NCI-H774 (cell line): ENCODE measurements at places on chromosomes 4 and X.

DNA sequence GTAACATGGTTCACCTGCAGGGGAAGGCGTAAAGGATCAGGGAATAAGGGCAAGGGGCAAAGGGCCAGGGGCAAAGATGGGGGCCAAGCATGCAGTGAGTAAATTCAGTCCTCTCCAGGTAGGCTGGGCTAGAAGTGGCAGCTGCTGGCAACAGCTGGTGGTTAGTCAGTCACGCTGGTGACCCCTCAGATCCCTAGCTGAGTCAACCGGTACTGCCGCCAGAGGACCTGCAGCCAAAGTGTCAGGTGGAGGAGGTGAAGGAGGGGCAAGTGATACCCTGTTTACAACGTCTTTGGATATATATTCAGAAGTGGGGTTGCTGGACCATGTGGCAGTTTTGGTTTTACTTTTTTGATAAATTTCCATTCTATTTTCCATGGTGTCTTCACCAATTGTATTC is 24.6 kb upstream of the NAP1L2 start:
- no peak for DNase-seq

DNA sequence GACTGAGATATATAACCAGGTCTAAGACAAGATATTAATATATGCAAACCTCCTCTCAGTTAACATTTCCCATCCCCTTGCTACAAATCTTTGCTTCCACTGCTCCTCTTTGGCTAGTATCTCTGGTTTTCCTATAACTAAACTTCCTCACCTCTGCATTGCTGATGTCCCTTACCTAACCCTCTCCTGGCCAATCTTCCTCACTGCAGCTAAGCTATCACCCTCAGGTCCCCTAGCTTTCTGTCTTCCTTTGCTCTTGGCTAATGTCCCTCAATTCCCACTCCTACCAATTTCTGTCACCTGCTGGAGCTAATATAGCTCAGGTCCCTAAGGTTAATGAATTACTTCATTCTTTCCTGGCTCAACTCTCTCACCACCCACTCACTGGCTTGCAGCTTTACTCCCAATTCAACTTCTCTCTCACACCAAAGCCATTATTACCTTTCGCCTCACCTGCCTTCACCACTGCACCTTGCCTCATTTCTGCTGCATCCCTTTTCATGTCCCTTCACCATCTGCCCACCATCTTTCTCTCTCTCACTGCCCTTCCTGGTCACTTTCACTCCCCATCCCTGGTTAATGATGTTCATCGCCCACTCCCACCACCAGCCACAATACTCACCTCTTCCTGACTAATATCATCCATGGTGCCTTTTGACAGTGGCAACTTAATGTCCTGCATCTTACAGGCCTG is 26.7 kb downstream of the SMC1A start:
- DNase-seq = no peak

DNA sequence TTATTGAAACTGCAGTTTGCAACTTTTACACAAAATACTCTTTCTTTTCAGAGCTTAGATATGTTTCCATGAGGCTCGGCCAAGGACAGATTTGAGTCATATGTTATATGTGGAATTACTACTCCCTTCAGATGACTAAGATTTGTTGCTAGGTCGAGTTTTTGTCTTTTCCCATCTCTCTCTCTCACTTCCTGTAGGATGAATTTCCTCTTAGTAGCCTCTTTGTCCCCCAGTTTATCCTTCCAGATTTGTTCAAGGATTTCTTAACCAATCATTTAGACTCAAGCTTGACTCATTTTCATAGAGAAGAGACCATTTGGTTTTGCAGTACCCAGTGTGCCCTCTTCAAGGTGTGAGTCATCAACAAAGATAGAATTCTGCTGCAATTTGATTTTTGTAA is 209.2 kb downstream of the GLUD2 start:
- DNase-seq = no peak

GRCh38 chr4:54879576-54879975 is 221.8 kb downstream of the KIT start:
- DNase-seq = no peak

GRCh38 chr4:102390438-102390837 is 45.2 kb upstream of the SLC39A8 start:
- no peak for DNase-seq

DNA sequence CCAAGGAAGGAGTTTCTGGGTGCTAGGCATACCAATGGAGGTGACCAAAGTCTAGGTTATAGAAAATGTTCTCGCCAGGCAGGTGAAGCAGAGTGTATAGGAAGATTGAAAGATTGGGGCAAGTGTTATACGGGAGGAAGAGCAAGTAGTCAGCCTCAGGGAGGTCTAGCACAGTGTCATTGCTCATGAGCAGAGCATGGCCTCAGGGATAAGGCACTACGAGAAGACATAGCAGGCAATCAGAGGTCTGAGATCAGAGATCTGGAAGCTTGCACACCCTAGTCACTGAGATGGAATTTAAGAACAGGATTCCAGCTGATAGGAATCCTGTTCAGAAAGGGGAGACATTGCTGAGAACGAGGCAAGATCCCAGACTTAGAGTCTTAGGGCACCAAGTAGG is 350.0 kb upstream of the CASK start:
- no peak for DNase-seq

- DNase-seq = no peak
Measured at GRCh38 chrX:46500054-46500453, 45.2 kb downstream of the ZNF674 start.
